ENCODE measurements at places on chromosomes 11 and 22.

- no peak for DNase-seq
Observed at GRCh38 chr11:44269369-44270351, 40.3 kb downstream of the ALX4 start.

GRCh38 chr11:2553886-2554285 lies 109.1 kb downstream of the KCNQ1 start:
- no peak for DNase-seq

- no peak for DNase-seq
Observed at GRCh38 chr22:30305519-30305905, 16.2 kb upstream of the CASTOR1 start.

DNA sequence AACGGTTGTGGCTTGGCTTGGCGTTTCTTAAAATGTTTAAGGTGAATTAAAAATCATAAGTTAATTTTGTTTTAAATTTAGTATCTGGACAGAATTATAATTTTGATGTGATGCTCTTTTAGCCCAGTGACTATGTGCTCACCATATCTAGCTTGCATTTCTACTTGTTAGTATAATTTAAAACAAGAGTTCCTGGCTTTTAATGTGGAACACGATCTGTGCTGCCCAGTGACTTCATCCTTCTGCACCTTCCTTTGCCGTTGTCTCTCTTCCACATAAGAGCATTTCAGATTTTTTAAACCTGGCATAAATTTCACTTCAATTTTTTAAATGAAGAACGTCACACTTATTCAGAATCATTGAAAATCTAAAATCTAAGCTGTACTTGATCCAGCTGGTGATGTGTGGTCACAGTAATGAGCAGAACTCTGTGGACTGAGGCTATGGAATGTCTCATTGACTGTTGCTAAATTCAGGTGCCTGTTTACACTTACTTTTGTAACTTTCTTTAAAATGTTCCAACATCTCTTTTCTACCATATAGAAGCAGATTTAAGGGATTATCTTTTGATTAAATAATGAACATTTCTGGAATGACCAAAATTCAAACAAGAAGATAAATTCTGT lies 75.4 kb upstream of the ADSL start:
- DNase-seq = no peak

DNA sequence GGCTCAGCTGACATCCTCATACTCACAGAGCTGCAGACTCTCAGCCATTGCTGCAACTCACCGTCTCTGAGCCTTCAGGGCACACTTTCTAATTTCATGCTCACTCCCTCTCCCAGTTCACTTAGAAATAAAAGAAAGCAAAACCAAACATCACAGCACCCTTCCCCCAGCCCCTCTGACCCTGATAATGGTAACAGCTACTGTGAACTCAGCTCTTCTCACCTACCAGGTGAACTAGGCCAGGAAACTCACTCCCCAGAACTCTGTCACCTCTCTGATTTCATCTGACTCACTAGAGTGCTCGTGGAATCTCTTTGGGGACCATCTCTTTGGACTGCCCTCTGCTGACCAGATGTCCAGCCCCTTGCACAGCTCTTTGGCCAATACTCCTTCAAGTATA lies 14.5 kb upstream of the PARVA start:
- DNase-seq = no peak

DNA sequence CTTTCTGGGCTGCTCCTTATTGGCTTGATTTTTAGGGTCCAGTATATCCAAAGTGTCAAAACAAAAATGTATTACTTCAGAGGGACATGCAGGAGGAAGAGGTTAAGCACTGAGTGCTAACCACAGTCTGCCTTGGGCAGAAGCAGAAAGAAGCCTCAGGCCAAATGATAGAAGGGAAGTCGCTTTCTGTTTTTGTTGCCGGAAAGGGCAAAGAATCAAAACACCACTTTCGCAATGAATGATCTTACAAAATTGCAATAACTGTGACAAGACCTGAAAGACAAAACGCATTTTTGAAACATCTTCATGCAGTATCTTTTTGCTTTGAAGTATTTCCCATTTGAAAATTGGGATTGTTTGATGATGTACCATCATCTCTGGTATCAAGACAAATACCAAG lies 70.1 kb upstream of the PICALM start:
- DNase-seq = no peak

- no peak for DNase-seq
Observed at GRCh38 chr22:33958741-33959140, 38.5 kb upstream of the LARGE1 start.

DNA sequence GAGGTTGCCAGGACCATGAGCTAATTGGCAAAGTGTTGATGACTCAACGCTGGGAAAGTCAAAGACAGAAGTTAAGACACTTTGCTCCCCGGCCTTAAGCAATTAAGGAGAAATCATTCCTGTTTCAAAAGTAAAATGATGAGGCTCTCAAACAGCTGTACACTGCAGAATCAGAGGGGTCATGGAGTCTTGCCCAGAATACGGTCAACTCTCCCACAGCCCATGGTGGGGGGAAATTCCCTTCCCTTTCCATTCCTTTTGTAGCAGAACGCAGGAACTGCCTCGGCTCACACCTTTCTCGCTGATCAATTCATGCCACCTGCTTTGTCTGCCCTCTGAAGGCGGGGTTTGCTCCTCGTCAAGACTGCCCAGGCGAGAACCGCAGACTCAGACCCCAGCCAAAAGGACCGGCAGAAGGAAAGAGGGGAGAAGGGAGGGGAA lies 52.8 kb downstream of the MN1 start:
- DNase-seq = no peak

DNA sequence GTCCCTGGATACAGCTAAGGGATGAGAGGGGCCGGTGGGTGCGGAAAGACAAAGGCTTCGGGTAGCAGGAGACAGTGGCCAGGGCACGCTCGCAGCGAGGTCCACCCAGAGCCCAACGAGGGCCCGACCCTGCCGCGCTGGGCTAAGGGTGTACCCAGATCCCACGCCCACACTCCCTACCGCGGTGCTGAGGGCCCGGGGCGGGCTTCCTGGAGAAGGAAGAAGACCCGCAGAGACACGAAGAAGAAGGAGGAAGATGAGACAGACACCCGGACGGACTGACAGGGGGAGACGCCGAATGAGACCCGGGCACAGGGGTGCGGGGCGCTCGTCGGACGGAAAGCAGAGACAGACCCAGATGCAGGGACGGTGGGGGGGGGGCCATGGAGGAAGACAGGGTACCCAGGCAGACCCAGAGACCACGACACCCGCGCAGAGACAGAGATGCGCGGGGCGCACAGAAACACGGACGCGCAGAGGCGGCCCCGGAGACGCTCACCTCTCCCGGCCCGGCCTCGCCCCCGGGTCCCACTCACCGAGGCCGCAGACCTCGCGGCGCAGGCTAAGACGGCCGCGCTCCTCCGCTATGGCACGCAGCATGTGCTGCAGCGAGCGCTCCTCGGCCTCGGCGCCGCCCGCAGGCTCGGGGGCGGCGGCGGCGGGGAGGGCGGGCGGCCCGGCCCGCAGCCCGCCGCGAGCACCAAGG lies 437 bp downstream of the KIAA0930 start:
- DNase-seq = no peak

GRCh38 chr22:42692239-42693054 lies 28.2 kb downstream of the A4GALT start:
- DNase-seq = no peak

- DNase-seq = no peak
Observed at GRCh38 chr22:46551996-46552395, 14.6 kb upstream of the CELSR1 start.

GRCh38 chr22:36727927-36728488 lies 24.5 kb upstream of the CACNG2 start:
- DNase-seq = no peak

GRCh38 chr11:46724088-46724487 lies 5.1 kb downstream of the F2 start:
- DNase-seq = no peak

DNA sequence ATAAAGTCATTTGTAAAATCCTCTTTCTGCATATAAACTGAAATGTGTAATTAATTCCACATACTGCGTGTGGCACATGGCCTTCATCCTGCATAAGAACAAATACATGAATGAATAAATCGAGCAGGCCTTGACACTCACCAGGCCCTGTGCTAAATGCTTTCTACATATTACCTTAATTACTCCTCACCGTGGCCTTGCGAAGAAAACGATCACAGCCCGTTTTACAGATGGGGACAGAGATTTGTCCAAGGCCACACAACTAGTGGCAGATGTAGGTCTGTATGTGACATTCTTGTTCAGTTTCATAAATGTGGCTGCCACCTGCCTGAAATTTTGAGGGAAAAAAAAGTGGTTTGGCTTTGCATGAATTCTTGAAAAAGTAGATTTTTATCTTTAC lies 5.8 kb upstream of the CCND1 start:
- DNase-seq = no peak

DNA sequence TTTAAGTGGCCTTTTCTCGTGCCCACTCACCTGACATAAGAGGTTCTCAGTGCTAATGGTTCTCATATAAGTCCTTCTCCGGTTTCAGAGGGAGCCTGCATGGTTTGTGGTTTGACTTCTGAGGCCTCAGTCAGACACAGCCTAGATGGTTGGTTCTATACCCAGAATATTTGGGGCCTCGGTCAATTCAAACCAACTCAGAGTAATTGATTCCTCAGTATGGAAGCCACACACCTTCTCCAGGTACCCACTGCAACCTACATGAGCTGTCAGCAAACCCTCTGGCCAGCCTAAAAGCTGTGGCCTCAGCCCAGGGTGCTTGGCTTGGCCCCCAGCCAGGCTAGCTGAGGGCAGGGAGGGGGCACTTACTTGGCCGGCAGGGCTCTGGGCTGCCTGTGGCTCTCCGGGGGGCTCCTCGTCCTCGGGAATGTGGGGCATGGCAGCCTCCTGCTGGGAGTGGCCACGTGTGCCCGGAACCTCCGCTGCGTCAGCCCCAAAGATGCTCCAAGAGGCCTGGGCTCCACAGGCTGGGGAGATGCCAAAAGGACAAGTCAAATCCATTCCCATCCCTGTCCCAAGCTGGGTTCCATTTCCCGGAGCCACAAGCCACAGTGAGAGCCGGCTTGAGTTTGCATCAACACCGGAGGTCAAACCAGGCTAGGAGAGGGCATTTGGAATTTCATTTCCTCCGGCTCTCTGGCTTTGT lies 41.7 kb downstream of the IRAG1 start:
- peak; percentile 64 for DNase-seq

DNA sequence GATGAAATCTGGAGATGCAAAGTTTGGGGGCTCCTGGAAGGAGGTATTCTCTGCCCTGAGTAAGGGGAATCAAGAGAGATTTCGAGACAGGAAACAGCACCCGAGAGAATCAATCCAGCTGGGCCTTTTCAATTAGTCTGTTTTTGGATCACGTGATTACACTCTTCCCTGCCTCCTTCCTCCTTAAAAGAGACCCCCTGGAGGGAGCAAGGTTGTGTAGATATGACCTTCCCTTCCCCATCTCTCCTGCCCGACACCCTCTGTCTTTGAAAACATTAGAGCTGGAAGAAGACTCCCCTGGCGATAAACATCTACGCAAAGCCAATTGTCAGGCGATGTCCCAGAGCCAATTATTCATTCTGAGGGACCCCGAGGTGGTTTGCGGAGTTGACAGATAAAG lies 407.9 kb downstream of the MIAT start:
- no peak for DNase-seq

- no peak for DNase-seq
Observed at GRCh38 chr11:107268977-107269376, 188.6 kb downstream of the CWF19L2 start.

DNA sequence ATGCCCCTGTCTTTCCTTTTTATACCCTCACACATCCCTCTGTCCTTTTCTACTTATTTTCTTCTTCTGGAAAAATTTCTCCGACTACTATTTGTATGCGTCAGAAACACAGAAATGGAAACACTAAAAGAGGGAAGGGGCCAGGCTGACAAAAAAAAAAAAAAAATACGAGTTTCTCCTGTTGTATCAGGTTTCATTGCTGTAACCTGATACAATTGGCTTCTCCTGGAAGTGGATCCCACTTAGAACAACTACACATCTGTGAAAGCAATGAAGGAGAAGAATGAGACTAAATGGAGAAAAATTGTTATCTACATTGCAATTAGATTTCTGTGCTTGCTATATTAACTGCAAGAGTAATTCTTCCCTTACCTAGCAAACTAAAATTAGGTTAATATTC lies 393.9 kb downstream of the GUCY1A2 start:
- no peak for DNase-seq

GRCh38 chr22:48044487-48045060 lies 1282.1 kb downstream of the TBC1D22A start:
- no peak for DNase-seq

DNA sequence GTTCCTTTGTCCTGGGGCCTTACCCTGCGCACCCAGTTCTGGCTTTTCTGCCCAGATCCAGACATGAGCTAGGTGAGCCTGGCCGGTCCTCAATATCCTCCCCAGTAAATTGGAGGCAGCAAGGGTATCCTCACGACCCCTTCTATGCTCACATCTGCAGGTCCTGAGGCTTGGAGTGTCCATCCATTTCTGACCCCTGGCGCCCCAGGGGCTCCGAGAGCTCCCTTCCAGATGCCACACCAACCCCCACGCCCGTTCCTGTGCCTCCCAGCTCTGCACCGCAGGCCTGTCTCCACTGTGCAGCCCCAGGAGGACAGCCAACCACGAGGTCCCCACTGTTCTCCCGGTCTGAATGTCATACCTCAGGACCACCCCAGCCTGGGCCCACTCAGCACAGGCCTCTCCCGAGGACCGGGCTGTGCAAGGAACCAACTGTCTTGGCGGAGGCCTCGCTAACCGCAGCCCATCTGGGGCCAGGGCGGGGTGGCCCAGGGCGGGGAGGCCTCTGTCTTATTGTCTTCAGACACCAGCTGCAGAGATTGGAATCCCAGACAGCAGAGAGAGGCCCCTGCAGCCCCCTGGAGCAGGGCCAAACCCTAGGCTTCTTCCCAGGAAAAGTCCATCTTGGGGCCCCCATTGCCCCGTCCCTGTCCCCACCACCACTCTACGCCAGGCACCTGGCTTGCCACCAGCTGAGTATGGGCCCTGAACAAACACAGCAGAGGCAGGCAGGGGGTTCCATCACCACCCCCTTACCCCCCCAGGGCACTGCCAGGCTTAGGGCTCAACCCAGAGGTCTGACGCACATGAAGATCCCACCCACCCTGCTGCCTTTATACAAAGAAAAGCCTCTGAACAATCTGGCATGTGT lies 39.3 kb downstream of the ALX4 start:
- no peak for DNase-seq

- no peak for DNase-seq
Observed at GRCh38 chr11:73623686-73624085, 22.7 kb upstream of the PLEKHB1 start.

- DNase-seq = no peak
Observed at GRCh38 chr22:47369431-47370015, 607.1 kb downstream of the TBC1D22A start.

- DNase-seq = no peak
Observed at GRCh38 chr22:47082505-47082904, 320.1 kb downstream of the TBC1D22A start.

DNA sequence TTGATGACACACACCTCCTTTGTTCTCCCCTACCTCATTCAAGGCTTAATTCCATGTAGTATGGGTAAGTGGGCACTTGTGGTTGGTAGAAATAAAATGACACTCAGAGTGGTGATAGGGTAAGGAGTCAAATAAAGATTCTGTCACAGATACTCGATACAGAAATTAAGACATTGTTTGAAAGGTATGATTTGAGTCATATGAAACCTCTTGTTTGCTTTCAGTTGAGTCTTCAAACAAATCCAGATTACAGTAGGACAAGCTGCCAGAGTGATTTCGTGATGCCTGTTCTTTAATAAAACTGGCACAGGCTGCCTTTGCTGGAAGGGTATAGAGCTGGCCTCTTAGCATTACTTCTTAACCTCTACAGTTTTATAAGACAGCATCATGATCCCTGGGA lies 182.4 kb downstream of the SPON1 start:
- peak; percentile 84 for DNase-seq
